Sigmoid colon (tissue), 7 donors: ENCODE measurements at places on chromosomes 1 and 21. TPM values are rescaled to one million over a fixed set of nuclear protein-coding genes. Genes with fewer than 3 reads are reported as not detected.

DNA sequence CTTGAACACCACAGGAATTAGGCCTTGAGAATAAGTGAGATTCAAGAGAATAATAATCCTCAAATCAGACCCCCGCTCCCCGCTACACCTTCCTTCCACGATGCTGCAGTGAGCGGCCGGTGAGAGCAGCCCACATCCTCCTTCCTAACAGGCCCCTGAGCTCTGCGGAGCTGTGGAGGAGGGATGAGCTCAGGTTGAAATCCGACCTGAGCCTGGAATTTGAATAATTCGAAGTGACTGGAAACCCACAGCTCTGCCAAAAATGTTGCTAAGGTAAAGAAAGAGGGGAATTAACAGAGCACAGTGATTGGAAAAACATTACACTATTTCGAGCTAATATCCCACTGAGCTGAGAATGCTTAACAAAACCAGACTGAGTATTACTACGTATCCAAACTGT, 90.0 kb downstream of the URB2 start:
- H3K27ac ChIP-seq = no peak overlapping the region
- H3K4me1 ChIP-seq = no peaks in the 10 kb centered on the region
- no peak for DNase-seq
- H3K4me3 ChIP-seq = no peak overlapping the region

DNA sequence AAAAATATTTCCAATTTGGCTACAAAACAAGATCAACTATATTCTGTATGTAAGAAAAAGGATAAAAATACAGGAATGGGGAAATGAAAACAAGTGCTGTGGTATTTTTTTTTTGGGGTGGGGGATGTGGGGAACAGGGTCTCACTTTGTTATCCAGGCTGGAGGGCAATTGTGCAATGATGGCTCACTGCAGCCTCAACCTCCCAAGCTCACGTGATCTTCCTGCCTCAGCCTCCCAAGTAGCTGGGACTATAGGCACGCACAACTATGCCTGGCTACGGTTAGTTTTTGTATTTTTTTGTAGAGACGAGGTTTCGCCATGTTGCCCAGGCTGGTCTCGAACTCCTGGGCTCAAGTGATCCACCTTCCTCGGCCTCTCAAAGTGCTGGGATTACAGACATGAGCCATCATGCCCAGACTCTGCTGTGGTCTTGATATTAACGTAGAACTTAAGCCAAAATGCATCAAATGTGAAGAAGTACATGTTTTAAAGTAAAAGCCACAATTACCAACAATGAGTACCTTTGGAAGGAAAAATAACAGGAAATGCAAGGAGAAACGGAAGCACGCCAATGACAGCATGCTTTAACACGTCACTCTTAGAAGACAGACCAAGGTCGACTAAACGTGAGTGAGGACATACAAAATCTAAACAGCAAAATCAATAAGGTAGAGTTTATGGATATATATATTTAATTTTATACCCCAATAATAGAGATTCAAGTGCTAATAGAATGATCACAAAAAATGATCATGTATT, 8.8 kb upstream of the ABCB10 start:
- no peaks in the 10 kb centered on the region for H3K36me3 ChIP-seq
- H3K27ac ChIP-seq = no peak overlapping the region

DNA sequence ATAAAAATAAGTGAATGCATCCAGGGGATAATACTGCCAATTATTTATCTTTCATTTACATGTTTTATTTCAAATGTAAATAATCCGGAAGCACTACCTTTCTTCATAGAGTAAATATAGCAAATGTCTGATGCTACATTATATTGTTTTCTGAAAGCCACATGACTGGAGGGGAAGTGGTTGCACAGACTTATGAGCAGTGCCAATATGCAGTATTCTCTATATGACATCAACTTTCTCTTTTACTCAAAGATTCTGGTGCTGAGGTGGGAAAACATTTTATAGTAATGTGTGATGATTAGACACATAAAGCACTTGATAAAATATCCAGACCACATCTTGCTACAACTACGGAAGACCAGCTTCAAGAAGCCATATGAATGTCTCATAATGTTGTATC, 314.7 kb downstream of the NEGR1 start:
- no peak for DNase-seq
- H3K27ac ChIP-seq = no peak overlapping the region
- no peaks in the 10 kb centered on the region for H3K4me1 ChIP-seq
- no peak overlapping the region for H3K4me3 ChIP-seq
- H3K36me3 ChIP-seq = no peaks in the 10 kb centered on the region

DNA sequence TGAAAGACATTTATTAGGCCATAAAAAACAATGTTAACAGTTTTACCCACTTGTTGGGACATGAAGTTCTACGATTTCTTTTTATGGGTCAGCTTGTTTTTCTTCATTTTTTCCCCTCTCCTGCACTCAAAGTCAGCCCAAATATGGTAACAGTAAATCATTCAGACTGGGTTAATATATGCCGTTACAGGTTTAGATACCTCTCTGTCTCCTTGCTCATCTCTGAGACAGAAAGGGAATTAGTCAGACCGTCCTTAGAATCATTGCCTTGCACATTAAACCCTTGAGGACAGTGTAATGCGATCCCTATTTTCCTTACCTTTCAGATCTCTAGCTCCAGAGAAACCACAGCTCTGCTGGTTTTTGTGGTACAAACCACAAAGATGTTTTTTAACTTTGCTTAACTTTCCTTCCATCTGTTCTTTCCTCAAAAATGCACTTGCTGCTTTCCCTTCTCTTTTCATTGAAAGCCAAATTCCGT, 613.3 kb downstream of the PLPP3 start:
- no peak overlapping the region for H3K27ac ChIP-seq
- no peaks in the 10 kb centered on the region for H3K27me3 ChIP-seq
- no peak overlapping the region for H3K4me3 ChIP-seq
- DNase-seq = no peak

DNA sequence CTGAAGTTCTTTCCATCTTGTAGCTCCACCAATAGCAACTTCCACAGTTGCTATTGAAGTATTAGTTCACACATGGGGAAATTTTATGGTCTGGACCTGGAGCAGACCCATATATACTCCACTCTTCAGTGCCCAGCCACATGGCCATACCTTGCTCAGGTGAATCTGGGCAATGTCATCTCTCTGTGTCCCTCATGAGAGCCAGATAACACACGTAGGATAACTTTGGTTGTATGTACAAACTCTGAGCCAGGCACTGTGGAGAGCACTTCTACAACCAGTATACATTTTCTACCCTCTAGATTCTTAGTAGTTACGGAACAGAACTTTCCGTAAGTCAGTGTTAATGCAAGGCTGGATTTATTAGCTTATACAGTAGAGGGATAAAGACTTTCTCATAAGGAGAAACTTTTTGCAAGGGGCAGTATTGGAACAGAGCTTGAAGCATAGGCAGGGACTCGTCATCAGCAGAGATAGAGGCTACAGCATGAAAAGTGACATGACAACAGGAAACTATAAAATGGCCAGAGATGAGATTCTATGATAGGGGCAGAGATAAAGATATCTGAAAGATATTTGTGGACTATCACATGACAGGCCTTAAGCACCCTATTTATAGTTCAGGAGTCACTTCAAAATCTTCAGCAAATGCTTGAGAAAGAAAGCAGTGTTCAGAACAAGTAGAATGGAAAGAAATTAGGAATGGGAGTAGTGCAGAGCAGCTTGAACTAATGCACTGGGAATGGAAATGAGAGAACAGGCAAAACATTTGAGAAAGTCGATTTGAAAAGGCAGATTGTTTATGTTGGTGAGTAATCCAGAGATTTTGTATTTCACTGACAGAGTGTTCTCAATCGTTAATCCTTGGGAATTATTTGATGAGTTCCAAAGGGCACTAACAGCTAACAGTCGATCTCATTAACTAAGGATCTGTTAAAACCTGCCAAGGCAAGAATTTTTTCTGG, 481.8 kb downstream of the USP25 start:
- no peaks in the 10 kb centered on the region for H3K4me1 ChIP-seq
- no peak overlapping the region for H3K4me3 ChIP-seq
- H3K27me3 ChIP-seq = no peaks in the 10 kb centered on the region
- no peak for DNase-seq

GRCh38 chr1:96845464-96845863, 123.9 kb downstream of the PTBP2 start:
- no peak for DNase-seq
- H3K4me3 ChIP-seq = no peak overlapping the region
- no peaks in the 10 kb centered on the region for H3K36me3 ChIP-seq
- no peaks in the 10 kb centered on the region for H3K27me3 ChIP-seq

GRCh38 chr21:34606051-34606450, 8.9 kb downstream of the RCAN1 start:
- H3K27ac ChIP-seq = no peak overlapping the region
- H3K36me3 ChIP-seq = no peaks in the 10 kb centered on the region
- DNase-seq = no peak
- H3K4me1 ChIP-seq = no peaks in the 10 kb centered on the region

DNA sequence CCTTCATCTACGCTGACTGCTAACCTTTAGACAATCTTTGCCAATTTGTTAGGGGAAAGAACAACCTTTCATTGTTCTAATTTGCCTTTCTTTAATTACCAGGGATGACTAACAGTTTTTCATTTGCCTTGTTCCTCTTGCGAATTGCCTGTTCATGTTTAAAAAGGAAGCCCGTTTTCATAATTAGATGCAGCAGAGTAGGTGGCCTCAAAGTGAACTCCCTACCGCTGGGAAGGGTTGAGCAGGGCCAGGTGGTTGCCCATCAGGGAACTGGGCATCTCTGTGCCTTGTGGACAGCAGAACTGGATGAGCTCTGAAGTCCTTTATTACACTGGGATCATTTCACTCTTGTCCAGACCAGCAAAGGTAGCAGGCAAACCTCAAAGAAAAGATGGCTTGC, 59.0 kb downstream of the HIVEP3 start:
- no peak overlapping the region for H3K27ac ChIP-seq
- H3K4me3 ChIP-seq = no peak overlapping the region
- no peak for DNase-seq
- no peaks in the 10 kb centered on the region for H3K36me3 ChIP-seq

DNA sequence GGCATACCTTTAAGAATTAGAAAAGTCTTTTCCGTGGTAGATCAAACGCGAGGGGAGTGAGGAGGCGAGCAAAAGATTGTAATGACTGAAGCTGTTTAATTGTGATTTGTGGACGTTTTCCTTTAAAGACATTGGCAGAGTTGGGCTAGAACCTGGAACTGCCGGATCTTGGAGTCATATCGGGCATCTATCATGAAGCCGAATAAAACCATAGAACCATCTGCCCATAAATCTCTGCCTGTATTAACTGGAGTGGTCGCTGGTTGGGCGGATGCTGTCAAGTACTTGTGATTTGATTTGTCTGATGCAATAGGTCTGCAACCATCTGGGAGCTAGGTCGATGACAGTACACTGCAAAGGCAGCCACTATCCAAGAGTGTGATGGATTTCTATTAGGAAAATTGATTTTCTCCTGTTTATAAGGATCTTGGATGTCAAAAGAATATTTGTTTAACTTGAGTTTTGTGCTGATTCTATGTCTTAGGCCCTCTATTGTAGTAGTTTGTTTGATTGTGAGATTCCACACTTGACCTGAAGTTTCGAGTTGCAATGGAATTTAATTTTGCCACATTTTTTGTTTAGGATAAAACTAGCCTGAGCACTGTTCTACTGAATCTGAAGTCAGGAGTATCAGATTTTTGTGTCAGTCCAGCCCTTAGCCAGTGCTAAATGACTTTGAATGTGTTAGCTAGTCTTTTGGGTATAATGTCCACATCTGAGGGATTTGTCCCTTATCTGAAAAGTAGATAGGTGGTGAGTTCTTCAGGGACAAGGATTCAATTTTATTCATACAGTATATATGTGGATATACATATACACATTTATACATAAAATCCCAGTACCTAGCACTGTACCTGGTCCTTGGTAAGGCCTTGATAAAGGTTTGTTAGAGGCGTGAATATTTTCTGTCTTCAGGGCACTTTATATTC, 1.2 kb downstream of the SARS1 start:
- DNase-seq = peak; percentile 75
- no peaks in the 10 kb centered on the region for H3K36me3 ChIP-seq
- H3K4me1 ChIP-seq = peaks cover 26% of the 10 kb centered on the region

ZMYND12 gene
- 0.55 TPM for total RNA-seq
